Calu3 (cell line): ENCODE measurements at places on chromosomes 11 and 22. TPM values are rescaled to one million over a fixed set of nuclear protein-coding genes. Genes with fewer than 3 reads are reported as not detected.

The LRP4 gene
- total RNA-seq: 0.80 and 1.3 TPM in 2 replicates

The GGTLC3 gene
- total RNA-seq: not detected in 2 replicates

The MYH9 gene
- total RNA-seq: 526 and 606 TPM in 2 replicates

The LARGE2 gene
- 30.1 and 33.9 TPM in 2 replicates for total RNA-seq

The ZNRF3 gene
- total RNA-seq: 23.7 and 24.5 TPM in 2 replicates

The OR52L1 gene
- total RNA-seq: not detected in 2 replicates

GRCh38 chr11:64206457-64207255, at the start of gene FERMT3:
FERMT3 (plus strand) TSS chr11:64206721; CDS start chr11:64207365, 644 bp downstream.
- H3K36me3 ChIP-seq: peaks cover 80% of the 10 kb centered on the region
- no peak within 1 kb of the TSS for H3K4me3 ChIP-seq
- H3K27me3 ChIP-seq: no peaks in the 10 kb centered on the region
- DNase-seq: no peak
- H3K4me1 ChIP-seq: peaks cover 9% of the 10 kb centered on the region

- DNase-seq: no peak
- peaks cover 86% of the 10 kb centered on the region for H3K27me3 ChIP-seq
- no peaks in the 10 kb centered on the region for H3K36me3 ChIP-seq
- peaks cover 9% of the 10 kb centered on the region for H3K4me1 ChIP-seq
- no peak overlapping the region for H3K4me3 ChIP-seq
Observed at GRCh38 chr11:31820438-31820818, 9.3 kb upstream of the PAX6 start.

GRCh38 chr11:119594639-119595249, 134.3 kb downstream of the NECTIN1 start:
- peaks cover 16% of the 10 kb centered on the region for H3K36me3 ChIP-seq
- peak overlapping the region; percentile 30 for H3K27ac ChIP-seq
- DNase-seq: peak; percentile 33
- H3K4me1 ChIP-seq: peaks cover 62% of the 10 kb centered on the region
- no peaks in the 10 kb centered on the region for H3K27me3 ChIP-seq

- DNase-seq: peak; percentile 11
- no peaks in the 10 kb centered on the region for H3K27me3 ChIP-seq
- no peaks in the 10 kb centered on the region for H3K4me1 ChIP-seq
- H3K4me3 ChIP-seq: no peak overlapping the region
Observed at GRCh38 chr11:124536520-124536919, 6.9 kb downstream of the OR8B12 start.

GRCh38 chr11:127037596-127037995, 37.0 kb upstream of the KIRREL3 start:
- DNase-seq: no peak
- H3K4me1 ChIP-seq: peaks cover 5% of the 10 kb centered on the region
- no peaks in the 10 kb centered on the region for H3K27me3 ChIP-seq
- no peak overlapping the region for H3K4me3 ChIP-seq
- no peaks in the 10 kb centered on the region for H3K36me3 ChIP-seq

- H3K36me3 ChIP-seq: peaks cover 5% of the 10 kb centered on the region
- no peak for DNase-seq
- no peaks in the 10 kb centered on the region for H3K27me3 ChIP-seq
- no peak overlapping the region for H3K27ac ChIP-seq
- H3K4me3 ChIP-seq: no peak overlapping the region
Observed at GRCh38 chr22:31588970-31589675, 72.9 kb downstream of the PISD start.

DNA sequence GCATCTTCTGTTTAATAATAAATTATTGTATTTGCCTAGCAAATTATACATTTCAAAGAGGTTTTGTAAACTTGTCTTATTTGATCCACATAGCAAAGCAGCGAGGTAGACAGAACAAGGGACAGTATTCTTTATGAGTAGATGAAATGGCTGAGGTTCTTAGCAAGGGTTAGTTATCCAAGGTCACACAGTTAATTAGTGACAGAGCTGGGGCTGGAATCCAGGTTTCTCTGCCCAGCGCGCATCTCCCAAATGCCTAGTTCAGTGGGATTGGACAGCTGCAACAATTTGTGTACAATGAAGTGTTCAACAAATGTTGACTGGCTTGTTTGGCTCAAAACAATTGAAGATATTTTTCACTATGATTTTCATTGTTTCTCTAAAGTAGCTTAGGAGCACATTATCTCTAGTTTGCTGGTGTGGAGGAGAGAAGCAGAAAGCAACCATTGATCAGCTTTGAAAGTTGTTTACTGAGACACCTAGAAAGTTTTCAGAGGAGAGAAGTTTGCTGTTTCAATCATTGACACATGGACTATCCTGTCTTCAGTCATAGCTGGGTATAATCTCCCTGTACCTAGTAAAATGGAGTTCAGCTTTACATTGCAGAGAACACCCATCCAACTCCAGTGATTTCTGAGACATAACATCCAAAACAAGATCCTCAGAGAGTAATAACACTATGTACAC, 270.6 kb downstream of the FAT3 start:
- no peak for DNase-seq
- H3K27ac ChIP-seq: no peak overlapping the region
- H3K36me3 ChIP-seq: no peaks in the 10 kb centered on the region
- H3K4me1 ChIP-seq: no peaks in the 10 kb centered on the region
- H3K4me3 ChIP-seq: no peak overlapping the region
- no peaks in the 10 kb centered on the region for H3K27me3 ChIP-seq

DNA sequence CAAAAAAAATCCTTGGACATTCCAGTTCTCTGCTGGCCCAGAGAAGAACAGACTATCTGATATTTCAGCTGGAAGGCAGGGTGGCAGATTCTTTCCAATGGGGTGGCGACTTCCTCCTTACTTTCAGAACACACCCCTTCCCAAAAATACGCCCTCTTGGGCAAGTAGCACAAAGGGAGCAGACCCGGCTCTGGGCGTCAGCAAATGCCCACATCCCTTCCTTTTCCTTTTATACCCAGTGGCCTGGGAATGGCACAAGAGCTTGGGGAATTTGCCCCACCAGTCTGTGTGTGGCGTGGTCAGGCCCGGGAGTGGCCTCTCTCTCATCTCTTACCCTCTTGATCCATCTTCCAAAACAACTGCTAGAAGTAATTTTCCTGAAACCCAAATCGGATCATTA, 33.0 kb upstream of the NUP160 start:
- H3K4me1 ChIP-seq: peaks cover 3% of the 10 kb centered on the region
- H3K27ac ChIP-seq: no peak overlapping the region
- no peak overlapping the region for H3K4me3 ChIP-seq
- DNase-seq: no peak
- H3K36me3 ChIP-seq: no peaks in the 10 kb centered on the region
- peaks cover 12% of the 10 kb centered on the region for H3K27me3 ChIP-seq

GRCh38 chr11:121318848-121319834, 26.6 kb downstream of the SC5D start:
- DNase-seq: peak; percentile 5
- H3K4me3 ChIP-seq: no peak overlapping the region
- H3K36me3 ChIP-seq: no peaks in the 10 kb centered on the region
- H3K27ac ChIP-seq: no peak overlapping the region
- H3K27me3 ChIP-seq: peaks cover 22% of the 10 kb centered on the region

GRCh38 chr11:74255741-74256375, 55.6 kb downstream of the P4HA3 start:
- H3K27me3 ChIP-seq: peaks cover 6% of the 10 kb centered on the region
- DNase-seq: peak; percentile 37
- H3K4me3 ChIP-seq: no peak overlapping the region
- no peaks in the 10 kb centered on the region for H3K4me1 ChIP-seq
- no peak overlapping the region for H3K27ac ChIP-seq
